Activated naive CD4-positive, alpha-beta T cell treated with anti-CD3 and anti-CD28 coated beads, Interleukin-2, amount 50 U/mL, for 72 hours (primary cell): ENCODE measurements at places on chromosomes 2 and 18.

DNA sequence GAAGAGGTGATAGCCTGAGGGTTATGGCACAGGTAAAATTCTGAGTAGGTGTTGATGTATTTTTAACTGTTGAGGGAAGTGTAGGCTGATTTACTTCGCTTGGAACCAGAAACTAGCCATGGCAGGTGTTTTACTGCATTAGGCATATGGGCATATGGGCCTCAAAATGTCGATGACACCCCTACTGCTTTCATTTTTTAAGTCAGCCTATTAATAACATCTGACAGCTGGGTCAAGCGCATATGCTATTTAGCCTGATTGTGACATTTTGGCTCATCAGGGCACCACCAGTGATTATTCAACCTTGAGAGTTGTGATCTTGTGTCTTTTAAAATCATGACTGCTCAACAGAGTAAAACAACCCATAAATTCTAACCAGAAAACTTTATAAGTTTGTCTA is 1396.9 kb upstream of the NXPH2 start:
- no peak for DNase-seq

DNA sequence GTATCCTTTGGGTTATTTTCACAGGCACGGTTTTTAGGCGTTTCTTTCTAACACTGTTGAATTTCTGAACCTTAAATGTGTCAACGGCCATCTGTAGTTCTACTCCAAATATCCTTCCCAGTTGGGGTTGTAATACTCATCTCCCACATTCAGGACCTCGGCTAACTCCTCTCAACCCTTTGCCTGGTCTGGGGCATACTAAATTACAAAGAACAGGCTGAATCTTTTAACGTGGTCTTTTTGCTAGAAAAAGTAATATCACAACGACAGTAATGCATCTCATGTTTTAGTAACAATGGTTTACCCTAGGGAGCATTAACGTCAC is 2.1 kb downstream of the RPRM start:
- no peak for DNase-seq

DNA sequence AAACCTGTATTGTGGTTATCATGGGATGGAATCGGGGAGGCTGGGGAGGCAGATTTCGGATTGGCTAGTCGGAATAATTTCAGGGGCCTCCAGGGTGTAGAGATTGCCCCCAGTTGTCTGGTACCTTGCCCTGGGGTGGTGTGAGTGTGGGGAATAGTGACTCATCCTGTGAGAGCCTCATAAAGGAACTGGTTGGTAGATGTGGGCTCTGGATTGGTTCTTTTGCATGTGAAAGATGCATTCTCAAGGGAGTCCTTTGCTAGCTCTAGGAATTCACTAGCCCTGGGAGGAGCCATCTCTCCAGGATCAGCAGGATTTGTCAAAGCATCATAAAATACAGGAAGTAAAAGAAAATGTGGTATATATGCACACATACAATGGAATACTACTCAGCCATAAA is 331.6 kb downstream of the SETBP1 start:
- DNase-seq, result no peak

- peak; percentile 16 for DNase-seq
Observed at GRCh38 chr2:15159751-15160177, 401.4 kb downstream of the NBAS start.

DNA sequence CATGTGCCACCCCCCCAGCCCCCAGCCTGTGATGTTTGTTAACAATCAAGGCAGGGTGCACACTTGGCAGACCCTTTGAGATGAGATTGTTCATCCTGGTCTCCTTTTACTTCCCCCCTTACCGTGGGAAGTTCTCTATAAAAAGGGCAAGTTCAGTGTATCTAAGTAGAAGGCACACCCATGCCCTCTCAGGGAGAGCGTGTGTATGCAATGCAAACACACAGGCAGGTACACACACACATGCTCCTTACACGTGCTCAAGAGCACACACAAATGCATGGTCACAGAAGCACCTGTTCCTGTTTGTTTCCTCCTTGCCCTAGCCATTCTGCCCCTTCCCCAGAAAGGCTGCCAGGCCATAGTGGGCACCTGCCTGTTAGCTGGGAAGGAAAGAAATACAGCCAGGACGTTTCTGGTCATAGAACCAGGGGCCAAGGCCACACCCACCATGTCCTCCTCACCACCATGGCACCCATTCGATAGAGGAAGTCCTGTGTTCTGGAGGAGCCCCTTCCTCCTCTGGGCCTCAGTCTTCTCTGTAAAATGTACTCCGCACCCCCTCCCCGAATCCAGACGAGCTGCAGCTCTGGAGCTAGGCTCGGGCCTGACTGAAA is 3.1 kb downstream of the ATOH8 start:
- DNase-seq, result no peak

DNA sequence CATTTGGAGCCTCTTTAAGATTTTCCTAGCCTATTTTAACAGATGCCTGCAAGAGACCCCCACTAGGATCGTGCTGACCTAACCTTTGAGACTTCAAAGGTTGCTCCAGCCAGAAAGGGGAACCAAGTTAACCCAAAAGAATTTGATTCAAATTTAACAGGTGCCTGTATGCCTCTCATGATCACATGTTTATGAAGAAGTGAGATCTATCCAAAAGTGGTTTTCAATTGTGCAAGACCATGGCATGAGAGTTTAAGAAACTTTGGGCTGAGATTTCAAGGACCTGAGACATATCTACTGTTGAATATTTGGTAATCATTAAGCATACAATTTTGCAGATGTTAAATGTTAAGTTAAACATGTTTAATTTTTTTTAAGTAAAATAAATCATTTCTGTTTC is 1.3 kb upstream of the RSAD2 start:
- no peak for DNase-seq

DNA sequence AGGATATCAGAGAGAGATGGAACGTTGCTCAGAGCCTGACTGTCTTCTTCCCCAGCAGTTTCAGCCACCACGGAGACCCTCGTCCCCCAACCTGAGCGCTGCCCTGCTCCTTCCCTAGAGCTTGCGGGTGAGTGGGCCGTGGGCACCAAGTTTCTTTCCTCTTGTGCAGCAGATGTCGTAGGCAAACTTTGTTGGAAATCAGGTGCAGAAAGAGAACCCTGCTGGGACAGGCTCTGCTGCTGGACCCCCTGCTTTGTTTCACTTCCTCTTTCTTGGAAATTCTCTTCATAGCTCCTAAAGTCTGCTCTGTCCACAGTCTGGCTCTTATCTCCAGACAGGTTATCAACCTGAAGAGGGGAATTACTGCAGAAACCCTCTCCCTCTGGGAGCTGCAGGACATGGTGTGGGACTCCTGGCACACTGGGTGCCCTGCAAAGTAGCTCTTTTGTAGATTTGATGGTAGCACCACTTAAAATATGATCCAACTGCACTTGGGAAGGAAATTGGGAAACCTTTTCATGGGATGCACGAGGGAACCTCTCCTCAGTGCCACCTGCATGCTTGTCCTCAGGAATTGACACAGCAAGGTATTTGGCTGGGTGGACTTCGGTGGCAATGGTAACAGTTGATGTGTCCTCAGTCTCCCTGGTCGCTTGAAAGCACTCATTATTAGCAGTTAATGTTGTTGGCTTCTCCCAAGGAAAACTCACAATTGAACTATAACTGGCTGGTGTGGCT is 92.2 kb downstream of the ALPK2 start:
- DNase-seq, result no peak

DNA sequence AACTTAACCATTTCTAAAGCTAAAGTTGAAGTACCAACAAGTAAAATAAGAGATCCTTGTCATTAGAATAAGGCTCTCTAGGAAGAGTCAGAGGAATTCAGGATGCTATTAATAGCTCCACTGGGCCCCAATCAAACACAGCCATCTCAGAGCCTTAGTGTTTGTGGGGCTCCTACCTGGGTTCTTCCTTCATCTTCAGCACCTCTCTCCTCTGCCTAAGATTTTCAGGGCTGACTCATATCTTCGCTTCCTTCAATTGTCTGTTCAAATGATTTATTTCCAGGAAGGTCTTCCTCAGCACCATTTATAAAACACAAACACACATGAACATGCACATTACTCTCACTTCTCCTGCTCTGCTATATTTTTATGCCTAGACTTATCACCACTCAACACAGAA is 119.5 kb downstream of the COL6A3 start:
- no peak for DNase-seq

DNA sequence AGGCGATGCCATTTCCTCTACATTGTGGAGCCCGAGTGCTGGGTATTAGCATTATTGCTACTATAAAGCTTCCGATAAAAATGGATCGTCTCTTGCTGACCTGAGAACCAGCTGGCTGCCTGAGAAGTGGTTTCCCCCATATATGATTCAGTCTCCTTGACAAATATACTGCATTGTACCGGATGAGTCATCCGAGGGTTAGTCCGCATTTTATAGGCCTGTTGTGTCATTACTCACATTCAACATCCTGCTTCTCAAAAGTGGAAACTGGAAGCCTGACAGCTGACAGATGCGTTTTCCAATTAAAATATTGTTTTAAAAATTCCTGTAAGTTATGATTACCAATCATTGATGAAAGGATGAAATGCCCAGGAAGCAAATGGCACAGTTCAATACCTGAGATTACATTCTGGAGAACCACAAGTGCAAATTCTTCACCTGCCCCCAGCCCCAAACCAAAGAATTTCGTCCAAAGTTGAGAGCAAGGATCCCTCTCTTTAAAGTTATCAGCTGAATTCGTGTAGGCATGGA is 65.7 kb downstream of the SPRED2 start:
- DNase-seq, result no peak

- no peak for DNase-seq
Observed at GRCh38 chr2:173568054-173568453, 213.4 kb downstream of the CDCA7 start.

DNA sequence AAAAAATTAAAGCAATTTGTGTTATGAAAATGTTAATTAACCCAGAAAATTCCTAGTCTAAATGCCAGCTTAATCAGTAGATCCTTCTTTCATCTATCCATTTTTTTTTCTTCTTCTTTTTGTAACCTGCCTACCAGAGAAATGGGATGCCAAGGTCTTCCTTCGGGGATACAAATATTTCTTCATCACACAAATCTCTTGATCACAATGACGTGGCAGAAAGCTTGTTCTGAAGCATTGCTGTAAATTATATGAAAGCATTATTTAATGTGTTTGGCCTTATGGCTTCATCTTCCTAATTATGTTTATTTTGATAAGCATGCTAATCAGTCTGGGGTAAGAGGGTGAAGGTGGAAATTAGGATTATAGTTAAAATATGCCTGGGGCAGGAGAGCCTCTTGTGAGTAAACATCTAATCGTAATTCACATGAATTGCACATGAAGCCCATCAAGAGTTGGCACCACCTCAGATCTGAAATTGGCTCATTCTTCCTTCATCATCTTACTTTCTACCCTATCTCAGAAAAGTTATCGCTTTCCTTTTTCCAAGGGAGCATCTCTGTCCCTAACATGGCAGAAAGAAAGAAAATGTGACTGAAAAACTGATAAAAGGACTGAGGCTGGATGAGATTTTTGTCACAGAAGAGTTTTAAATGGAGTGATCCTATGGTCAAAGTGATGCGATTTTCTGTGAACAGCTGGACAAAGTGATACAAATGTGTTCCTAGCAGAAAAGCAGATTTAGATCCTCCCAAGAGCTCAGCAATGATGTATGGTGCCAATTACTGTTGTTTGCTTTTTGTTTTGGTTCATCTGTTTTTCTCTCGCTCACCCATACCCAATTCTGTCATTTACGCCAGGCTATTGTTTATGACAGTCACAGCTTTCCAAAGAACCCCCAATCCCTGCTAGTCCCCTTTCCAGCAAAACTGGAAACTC is 76.9 kb upstream of the PMAIP1 start:
- no peak for DNase-seq

DNA sequence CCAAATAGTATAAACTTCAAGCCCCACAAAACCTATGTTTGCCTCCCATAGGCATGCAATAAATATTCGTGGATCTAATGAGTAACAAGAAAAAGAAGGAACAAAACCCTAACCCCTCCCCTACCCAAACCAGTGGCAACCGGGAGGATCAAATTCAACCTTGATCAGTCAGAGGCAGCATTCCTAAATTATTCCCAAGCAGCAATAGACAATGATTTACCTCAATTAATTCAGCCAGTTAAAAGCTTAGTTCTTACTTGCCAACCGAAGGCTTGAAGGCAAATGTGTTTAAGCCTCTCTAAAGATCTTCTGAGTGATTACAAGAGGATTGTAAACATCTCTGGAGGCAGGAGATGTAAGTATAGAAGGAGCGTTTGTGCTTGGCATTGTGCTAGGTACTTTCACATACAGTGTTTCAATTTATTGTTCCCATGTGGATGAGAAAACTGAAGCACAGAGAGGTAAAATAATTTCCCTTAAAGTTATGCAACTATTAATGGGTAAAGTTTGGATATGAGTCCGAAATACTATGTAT is 197.7 kb downstream of the MTX2 start:
- DNase-seq, result no peak

- no peak for DNase-seq
Observed at GRCh38 chr18:32237049-32237448, 47.2 kb downstream of the MEP1B start.

GRCh38 chr2:73946666-73947065 is 20.0 kb downstream of the DGUOK start:
- no peak for DNase-seq

- no peak for DNase-seq
Observed at GRCh38 chr2:183892315-183892941, 705.9 kb upstream of the ZNF804A start.

GRCh38 chr2:238763471-238763995 is 84.4 kb upstream of the TWIST2 start:
- no peak for DNase-seq

- DNase-seq, result no peak
Observed at GRCh38 chr2:47007223-47007825, 91.7 kb upstream of the MCFD2 start.

GRCh38 chr18:54835944-54836343 is 7.7 kb downstream of the RAB27B start:
- no peak for DNase-seq

DNA sequence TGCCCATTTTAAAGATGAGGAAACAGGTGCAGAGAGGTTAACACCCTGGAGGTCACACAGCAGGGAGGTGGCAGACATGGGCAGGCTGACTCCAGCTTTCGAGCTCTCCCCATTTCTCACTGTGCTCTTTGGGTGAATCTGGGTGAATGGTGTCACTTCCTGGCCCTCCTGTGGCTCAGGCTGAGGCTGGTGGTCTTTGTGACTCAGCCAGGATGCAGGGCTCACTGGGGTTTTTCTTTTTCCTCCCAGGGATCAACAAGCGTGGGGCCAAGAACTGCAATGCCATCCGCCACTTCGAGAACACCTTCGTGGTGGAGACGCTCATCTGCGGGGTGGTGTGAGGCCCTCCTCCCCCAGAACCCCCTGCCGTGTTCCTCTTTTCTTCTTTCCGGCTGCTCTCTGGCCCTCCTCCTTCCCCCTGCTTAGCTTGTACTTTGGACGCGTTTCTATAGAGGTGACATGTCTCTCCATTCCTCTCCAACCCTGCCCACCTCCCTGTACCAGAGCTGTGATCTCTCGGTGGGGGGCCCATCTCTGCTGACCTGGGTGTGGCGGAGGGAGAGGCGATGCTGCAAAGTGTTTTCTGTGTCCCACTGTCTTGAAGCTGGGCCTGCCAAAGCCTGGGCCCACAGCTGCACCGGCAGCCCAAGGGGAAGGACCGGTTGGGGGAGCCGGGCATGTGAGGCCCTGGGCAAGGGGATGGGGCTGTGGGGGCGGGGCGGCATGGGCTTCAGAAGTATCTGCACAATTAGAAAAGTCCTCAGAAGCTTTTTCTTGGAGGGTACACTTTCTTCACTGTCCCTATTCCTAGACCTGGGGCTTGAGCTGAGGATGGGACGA is 13.2 kb downstream of the ITM2C start:
- peak; percentile 61 for DNase-seq
